ENCODE measurements at places on chromosomes 2 and 18.

DNA sequence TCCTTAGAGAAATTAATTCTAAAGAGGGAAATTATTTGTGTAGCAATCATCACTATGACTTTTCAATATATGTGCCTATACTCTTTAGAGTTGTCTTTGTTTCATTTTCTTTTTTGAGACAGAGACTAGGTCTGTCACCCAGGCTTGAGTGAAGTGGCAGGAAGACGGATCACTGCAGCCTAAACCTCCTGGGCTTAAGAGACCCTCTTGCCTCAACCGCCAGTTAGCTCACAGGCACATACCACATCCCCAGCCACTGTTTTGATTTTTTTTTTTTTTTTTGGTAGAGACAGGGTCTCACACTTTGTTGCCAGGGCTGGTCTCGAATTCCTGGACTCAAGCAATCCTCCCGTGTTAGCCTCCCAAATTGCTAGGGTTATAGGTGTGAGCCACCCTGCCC is 12.4 kb downstream of the YWHAQ start:
- DNase-seq: no peak

DNA sequence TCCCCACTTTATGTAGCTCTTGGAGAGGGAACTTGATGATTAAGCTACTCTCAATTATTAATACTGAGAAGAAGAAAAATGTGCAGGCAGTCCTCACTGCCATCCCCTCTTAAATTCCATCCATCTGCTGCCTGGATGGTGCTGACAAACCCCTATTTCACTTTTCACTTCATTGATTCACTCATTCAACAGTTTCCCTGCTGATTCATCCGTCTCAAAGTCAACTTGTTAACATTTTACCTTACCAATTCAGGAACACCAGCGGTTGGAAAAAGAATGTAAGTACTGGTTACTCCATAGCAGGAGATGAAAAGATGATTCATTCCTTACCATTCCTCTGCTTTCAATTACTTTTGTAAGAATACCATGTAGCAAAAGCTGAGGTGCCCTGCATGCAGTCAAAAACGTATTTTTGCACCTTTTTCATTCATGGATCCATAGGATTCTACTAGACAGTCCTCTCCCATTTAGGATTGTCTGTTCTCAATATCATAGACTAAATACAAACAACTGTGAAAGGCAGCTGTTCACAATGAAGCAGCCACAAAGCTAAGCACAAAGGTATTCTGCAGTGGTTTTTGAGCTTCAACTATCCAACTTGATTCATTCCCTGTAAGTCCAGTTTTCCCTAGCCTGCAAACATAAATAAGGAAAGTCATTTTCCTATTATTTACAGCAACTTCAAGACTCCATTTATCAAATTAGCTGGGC is 262.0 kb downstream of the MREG start:
- DNase-seq: no peak

GRCh38 chr2:190320696-190321095 is 1.1 kb upstream of the HIBCH start:
- DNase-seq: no peak

DNA sequence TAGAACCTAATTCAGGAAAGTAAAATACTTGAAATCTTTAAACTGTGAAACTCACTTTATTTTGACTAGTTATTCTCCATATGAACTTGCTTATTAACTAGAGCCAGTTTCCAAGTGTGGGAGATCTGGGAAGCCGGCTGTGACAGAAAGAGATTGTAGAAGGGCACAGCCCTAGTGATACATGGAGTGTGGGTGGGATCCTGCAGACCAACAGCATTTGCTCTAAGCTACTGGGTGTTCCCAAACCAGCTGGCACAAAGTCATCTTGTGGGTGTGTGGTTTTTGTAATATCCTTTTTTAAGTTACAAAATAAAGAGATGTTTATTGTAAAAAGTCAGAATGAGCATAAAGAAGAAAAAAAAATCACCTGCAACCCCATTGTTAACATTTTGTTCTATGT is 3.4 kb downstream of the DUSP19 start:
- DNase-seq: no peak

- no peak for DNase-seq
Measured at GRCh38 chr18:59139291-59139614, 431 bp upstream of the SEC11C start.

- DNase-seq: no peak
Measured at GRCh38 chr2:235611756-235612155, 117.9 kb downstream of the AGAP1 start.

GRCh38 chr2:134122610-134123009 is 131.3 kb upstream of the MGAT5 start:
- no peak for DNase-seq

GRCh38 chr2:235533616-235534385 is 40.0 kb downstream of the AGAP1 start:
- no peak for DNase-seq

- no peak for DNase-seq
Measured at GRCh38 chr2:134020608-134021007, 233.3 kb upstream of the MGAT5 start.

GRCh38 chr2:5740053-5740452 is 47.9 kb downstream of the SOX11 start:
- no peak for DNase-seq

All from globus pallidus (tissue), 1 donor.